Fibroblast of skin of left biceps (primary cell): ENCODE measurements at places on chromosomes 2 and 18.
A peak's percentile ranks its signal among the peaks of the same experiment; 100 is the strongest.

DNA sequence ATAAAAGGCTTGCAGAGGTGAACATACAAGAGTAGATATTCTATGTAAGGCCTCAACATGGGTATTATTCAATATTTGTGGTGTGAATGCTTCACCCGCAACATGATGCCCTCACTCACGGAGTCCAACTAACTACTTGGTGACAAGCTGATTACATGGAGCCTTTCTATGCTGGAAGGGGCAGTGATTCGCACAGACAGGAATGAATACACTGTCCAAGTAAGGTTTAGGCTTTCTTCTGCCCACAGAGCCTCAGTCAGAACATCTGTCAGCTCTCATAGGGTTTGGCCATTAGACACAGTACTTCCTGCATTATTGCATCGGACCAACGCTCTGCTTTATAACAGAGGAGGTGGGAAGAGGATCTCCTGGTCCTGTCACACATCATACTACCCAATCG is 80.3 kb upstream of the SLC35G4 start:
- DNase-seq, result no peak

DNA sequence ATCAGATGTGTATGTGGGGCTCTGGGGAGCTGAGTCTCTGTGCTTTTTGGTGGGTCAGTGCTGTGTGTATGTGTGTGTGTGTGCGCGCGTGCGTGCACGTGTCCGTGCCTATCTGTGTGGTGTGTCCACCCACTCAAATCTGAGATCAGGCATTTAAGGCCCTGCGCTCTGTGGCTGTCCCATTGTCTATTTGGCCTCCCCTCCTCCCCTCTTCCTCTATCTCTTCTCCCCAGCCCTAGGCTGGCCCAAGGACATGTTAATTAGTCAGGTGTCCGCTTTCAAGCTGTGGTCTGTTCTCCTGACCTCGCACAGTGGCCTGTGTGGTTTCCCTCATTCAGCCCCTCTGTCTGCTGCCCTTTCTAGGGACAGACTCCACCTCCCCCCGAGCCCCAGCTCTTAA is 136.4 kb downstream of the DYSF start:
- DNase-seq, result no peak

DNA sequence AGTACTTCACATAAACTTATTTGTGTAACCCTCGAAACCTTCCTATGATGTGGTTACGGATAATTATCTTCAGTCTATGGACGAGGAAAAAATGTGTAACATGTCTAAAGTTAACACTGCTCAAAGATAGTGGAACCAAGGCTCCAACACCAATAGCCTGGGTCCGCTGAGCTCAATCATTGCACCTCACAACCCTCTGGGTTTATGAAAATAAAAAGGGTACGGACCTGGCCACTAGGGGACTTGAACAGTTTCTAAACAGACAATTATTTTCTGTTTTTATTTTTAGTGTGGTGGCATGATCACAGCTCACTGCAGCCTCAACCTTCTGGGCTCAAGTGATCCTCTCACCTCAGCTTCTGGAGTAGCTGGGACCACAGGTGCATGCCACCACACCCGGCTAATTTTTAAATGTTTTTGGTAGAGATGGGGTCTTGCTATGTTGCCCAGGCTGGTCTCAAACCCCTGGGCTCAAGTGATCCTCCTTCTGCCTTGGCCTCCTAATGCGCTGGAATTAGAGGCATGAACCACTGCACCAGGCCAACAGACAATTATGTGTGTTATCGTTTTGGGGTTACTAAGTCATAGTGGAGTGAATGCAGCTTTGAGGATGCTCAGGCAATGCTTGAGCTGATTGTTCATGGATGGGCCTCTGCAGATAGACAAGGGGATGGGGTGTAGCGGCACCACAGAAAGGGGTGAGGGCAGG is 10.1 kb downstream of the CASP8 start:
- no peak for DNase-seq

DNA sequence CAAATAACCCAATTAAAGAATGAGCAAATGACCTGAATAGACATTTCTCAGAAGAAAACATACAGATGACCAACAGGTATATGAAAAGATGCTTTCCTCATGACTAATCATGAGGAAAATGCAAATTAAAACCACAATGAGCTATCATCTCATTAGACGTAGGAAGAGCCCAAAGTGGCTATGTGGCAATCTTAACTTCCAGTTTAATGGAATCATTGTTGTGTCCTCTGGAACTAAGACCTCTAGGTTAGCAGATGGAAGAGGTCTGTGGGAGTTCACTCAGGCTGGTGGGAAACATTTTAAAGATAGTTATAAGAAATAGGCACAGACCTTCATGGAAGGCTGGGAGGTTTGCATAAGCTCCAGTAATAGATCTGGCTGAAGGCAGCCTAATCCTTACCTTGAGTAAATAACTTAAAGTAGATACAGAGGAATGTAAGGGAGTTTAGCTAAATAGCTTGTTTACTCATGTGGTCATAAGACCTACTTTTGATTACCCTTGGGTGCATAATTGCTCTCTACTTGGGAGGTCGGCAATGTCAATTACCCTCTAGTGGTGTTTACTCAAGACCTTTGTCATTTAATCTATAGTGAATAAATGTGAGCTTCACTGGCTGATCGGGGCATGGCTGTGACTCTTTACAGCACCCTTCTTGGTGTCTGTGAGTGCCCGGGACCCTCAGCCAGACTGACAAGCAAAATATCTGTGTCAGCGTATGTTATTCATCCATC is 119.0 kb downstream of the GULP1 start:
- DNase-seq, result no peak

GRCh38 chr2:121798617-121799016 is 43.2 kb downstream of the TSN start:
- DNase-seq, result no peak

GRCh38 chr2:64934530-64934929 is 54.7 kb upstream of the SLC1A4 start:
- no peak for DNase-seq

DNA sequence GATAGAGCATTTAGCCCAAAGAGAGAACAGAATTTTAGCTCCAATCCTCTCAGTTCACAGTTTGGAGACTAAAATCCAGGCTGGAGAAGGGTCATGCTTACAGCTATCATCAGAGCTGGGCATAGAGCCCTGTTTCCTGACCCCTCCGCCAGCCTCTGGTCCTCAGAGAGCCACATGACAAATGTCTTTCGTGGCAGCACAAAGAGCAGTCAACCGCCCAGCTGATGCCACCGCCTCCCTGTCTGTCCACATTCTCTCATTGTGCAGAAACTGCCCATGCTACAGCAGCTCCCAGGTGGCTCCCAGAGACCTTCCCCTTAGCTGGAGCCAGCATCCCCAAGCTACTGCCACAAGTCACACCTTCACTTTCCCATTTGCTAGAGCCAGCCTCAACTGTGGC is 7.6 kb downstream of the KCNK3 start:
- no peak for DNase-seq

DNA sequence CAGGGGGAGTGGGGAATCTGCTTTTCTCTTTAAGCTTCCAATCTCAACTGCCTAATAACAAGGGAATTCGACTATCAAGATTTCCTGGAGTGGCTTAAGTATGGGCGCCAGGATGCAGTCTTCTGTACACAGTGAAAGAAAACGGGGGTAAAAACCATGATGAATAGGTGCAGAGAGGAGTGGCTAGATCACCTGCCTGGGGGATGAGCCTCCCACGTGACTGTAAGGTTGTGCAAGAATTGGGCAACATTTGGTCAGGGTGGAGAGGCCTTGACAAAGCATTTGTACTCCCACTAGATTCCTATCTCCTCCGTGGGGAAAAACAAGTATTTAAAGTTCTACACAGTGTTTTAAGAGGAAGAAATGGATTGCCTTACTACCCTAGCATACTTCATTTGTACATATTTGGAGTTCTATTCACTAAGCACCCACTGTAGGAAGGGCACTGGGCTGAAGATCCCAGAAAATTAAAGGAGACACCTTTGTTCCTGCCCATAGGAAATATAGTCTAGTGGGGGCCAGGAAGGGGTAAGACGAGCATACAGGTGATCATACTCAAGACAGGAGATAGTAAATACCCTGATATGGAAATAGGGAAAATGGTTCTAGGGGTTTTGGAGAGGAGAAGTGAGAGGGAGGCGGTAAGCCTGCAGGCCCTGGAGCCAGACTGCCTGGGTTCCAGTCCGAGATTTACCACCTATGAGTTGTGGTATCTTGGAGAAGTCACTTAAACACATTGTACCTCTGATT is 29.2 kb downstream of the EPAS1 start:
- DNase-seq, result no peak

DNA sequence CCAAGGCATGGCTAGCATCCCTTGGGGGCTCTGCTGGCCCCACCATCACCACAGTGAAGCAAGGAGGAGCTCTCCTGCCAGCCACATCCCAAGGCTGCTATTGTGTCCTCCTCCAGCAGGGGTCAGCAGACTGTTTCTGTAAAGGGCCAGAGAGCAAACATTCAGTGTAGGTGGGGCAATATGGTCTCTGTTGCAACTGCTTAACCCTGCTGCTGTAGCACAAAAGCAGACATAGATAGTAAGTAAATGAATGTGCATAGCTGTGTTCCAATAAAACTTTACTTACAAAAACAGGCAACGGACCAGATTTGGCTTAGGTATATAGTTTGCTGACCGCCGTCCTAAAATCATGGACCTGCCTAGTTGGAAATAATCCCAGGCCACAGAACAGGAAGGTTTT is 36.4 kb upstream of the ZBTB7C start:
- DNase-seq, result peak; percentile 35

DNA sequence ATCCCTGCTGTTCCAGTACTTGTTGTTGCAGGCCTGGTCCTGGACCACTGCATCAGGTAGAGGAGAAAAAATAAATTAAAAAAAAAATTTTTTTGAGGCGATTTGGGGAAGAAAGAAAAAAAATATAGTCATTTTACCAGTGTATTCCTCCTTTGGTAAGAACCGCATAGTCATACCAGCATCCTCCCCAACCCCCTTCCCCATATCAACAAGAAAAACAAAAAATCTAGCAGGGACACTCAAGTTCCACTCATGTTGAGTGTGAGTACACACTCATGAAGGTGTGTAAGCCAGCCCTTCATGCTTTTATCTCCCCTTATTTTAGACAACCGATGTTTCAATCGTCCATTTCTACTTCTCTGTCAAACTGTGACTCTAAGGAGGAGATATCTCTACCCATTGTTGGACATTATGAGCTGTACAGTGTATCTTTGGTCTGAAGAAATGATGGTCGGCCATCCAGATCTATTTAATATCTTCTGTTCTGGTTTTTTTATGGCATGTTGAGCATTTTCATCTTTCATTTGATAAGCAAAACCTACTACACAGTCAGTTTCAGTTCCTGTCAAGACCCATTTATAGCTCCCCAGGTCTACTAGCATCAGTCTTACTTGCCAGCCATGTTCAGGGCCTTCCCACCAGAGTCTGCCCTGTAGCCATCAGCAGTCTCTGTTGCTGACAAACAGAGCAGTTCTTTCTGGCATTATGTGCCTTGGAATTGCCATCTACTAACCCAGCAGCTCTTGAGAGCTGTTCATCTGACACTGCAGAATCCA is 20.0 kb downstream of the ELP2 start:
- DNase-seq, result no peak

- DNase-seq, result no peak
These were observed 37.8 kb downstream of the COPS9 start for GRCh38 chr2:240098349-240098748.

GRCh38 chr2:44972771-44973535 is 31.5 kb downstream of the SIX3 start:
- no peak for DNase-seq

- DNase-seq, result peak; percentile 49
These were observed 127.6 kb downstream of the QPCT start for GRCh38 chr2:37471994-37472393.

DNA sequence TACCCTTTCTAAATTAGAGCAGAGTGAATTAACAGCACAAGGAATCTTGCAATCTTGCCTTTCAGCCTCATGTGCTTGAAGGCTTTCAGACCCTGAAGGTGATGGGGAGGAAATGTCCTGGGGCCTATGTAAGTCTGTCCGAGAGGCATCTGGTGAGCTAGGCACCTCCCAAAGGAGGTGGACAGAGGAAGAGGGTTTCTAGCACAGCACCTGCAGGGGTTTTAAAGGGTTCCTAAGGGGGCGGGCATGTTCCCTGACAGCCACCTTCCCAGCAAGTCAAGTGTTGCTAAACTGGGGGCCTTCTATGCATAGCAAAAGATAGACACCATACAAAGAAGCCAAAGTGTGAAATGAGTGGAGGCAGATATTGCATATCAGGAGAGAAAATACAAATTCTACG is 88.5 kb downstream of the CDH2 start:
- DNase-seq, result no peak

- no peak for DNase-seq
These were observed 93.3 kb downstream of the ALPK2 start for GRCh38 chr18:58535340-58536201.

DNA sequence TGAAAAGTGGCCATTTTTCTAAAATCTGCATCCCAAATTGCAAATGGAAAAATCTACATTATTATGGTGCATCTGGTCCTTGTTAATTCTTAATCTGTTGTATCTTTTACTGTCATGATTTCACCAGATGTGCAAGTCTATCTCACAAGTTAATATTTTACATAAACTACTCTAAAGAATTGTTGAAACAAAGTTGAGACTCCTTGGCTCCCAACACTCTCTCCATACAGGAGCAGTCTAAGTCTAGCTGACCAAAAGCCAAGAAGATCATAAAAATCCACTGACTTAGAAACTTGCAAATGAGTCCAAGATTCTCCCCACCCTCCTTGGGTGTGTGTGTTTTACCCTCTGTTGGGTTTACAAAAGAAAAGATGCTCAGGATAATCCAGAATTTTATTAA is 85.1 kb downstream of the NCKAP5 start:
- no peak for DNase-seq

- DNase-seq, result no peak
These were observed 402.8 kb downstream of the TXNL1 start for GRCh38 chr18:56235481-56236013.

- DNase-seq, result no peak
These were observed 47.6 kb downstream of the STK17B start for GRCh38 chr2:196123679-196124373.

- DNase-seq, result no peak
These were observed 17.0 kb downstream of the BABAM2 start for GRCh38 chr2:27907547-27907946.

GRCh38 chr2:74481961-74482800 is 617 bp downstream of the CCDC142 start:
- no peak for DNase-seq

DNA sequence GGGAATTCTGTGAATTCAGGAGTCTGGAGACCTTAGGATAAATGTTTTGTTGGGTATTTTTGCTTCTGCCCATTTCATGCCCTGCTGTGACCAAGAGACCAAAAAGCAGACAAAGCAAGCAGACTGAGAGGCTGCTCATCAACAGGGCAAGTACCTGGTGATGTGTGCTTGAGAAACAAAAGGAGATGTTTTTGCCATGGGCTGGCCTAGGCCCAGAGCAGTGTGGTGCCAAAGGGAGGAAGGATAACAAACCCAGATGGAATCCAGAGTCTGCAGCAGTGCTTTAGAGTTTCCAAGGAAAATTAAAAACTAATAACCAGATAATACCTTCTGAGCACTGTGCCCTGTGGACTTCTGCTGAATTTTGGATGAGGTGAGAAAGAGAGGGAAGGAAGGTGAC is 538.4 kb downstream of the STK39 start:
- no peak for DNase-seq

GRCh38 chr2:137644731-137645130 is 319.5 kb upstream of the HNMT start:
- DNase-seq, result no peak
